Dorsolateral prefrontal cortex (tissue), 122 donors: ENCODE measurements at places on chromosomes 7 and 10. TPM values are rescaled to one million over a fixed set of nuclear protein-coding genes. Genes with fewer than 3 reads are reported as not detected.

SPDYE8 gene
- not detected for total RNA-seq

ZNF248 gene
- total RNA-seq = 41.4 TPM

VWA2 gene
- total RNA-seq = 0.79 TPM

TEX47 gene
- total RNA-seq = not detected

DENND2A gene
- total RNA-seq = 41.0 TPM

OR2A5 gene
- total RNA-seq = not detected

C1QL3 gene
- total RNA-seq = 53.8 TPM

C10orf67 gene
- 0.49 TPM for total RNA-seq

BAMBI gene
- total RNA-seq = 8.9 TPM

WEE2 gene
- total RNA-seq = not detected

CCAR1 gene
- 86.2 TPM for total RNA-seq

CUZD1 gene
- total RNA-seq = 1.8 TPM

CPA5 gene
- 0.69 TPM for total RNA-seq
